HS-5 (cell line): ENCODE measurements at places on chromosomes 11 and 22.

DNA sequence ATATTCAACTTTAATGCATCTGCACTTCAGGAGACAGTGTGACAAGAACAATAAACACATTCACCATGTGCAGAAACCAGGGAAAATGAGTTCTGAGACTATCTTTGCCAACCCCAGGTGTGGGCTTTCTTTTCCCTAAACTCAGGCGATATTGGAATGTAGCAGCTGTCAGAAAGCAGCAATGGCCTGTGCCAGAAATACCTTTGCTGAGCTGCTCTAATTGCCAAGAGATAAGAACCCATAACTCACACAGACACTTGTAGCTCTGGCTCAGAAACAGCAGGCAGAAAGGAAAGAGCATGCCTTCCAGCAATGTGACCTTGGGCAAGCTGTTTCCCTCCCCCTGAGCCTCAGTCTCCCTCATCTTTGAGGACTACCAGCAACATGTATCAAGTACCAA, 77.6 kb downstream of the PLEKHA7 start:
- no peak for DNase-seq

DNA sequence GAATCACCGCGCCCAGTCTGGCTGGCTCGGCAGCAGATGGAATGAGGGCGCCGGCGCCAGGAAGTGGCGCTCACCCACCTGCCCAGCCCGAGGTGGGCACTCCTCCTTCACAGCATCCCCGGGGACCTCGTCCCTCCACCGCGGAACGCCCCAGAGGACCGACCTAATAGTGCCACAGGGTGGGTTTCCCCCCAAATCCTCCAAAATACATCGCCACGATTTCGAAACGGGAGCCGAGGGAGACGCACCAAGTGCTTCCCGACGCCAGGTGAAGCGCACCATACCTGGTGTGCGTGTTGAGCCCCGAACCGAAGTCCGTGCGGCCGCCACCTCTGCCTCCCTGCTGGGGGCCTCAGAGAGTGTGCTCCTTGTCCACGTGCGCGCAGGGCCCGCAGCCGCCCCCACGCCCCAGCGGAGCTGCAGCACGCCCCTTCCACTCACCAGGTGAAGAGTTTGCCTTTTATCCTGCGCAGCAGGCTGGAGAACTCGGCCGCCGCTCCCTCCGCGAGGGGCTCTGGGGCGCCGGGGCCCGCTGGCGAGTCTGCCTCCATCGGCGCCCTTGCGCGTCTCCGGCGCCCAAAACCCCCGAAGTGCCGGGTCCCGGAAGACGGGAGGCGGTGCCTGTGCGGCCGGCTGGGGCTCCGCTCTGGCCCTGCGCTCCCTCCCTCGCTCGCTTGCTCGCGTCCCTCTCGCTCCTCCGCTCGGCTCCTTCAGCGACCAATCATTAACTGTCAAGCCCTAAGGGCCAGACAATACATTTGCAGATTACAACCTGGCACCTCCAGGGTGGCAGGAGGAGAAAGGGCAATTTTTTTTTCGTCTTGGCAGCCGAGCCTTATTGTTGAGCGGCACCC, at the start of gene SLC35F2:
Gene SLC35F2 (minus strand): TSS at position 571 of the 854 bp plus-strand sequence. CDS start 20 bp downstream, at position 551.
- DNase-seq = no peak

DNA sequence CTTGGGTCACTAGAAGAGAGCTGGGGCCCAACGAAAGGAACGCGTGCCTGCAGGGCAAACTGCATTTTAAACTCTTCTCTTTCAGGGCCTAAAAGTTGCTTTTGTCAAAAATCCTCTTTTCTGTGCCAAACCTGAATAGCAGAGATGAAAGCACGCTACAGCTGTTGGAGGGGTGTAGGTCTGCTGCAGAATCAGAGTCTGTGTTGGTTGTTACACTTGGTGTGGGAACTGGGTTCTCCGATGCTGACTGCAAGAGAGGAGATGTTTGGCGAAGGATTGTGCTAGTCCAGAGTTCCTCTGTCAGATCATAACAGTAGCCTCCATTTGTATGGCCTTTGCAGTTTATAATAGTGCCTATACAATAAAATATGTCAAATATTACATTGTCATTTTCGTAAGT, 41.8 kb downstream of the BARX2 start:
- DNase-seq = no peak

DNA sequence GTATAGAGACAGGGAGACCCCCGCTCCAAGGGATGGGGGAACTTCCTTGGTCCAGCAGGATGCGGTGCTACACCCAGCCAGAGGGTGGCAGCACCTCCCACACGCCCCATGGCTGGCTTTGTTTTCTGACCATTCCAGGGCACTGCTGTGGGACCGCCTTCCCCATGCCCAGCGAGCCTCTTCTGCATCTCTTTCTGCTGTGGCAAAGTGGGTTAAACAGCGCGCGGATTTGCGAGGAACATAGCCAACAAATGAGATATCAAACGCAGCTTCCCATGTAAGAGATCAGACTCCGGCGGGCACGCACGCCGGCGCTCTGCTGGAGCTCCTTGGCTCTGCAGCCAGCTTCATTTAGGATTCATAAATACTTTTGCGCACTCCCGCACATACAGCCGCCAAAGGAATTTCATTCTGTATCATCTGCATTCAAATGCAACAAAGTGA, 485.8 kb upstream of the CADM1 start:
- no peak for DNase-seq

DNA sequence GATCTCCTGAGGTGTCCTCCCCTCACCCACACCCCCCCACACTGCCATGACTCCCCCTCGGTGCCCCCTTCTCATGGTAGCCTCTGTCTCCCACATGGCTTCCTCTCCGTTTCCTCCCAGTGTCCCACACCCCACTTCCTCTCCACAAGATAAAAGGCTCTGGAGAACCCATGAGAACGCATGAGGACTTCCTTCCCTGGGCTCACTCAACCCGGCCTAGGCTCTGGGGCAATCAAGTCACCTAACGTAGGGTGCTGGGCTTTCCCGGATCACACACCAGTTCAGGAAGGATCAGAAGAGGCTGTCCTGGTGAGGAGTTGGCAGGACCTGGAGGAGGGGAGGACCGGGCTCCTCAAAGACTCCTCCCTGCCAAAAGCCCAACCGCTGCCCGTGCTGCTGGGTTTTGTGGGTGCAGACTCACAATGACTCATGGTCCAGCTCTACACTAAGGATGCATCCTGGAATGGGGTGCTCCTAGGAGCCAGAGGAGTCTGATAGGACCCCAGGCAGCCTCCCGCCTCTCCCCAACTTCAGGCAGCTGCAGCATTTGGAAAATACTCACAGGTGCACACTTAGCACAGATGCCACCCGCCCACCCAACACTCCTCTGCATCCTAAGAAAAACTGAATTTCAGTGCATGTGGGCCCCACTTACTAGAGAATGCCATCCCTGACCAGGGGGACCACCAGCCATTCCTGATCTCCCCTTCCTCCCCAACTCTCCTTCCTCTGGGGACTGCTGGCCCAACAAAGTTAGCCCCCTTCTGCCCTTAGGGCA, 21.0 kb downstream of the SLC22A12 start:
- DNase-seq = no peak

GRCh38 chr11:46346886-46347636, at the start of gene DGKZ:
TSS of gene DGKZ (plus strand) at chr11:46347463. CDS start at chr11:46347660, 197 bp downstream.
- DNase-seq = no peak

- no peak for DNase-seq
Measured at GRCh38 chr11:78914503-78914902, 339.8 kb upstream of the NARS2 start.

DNA sequence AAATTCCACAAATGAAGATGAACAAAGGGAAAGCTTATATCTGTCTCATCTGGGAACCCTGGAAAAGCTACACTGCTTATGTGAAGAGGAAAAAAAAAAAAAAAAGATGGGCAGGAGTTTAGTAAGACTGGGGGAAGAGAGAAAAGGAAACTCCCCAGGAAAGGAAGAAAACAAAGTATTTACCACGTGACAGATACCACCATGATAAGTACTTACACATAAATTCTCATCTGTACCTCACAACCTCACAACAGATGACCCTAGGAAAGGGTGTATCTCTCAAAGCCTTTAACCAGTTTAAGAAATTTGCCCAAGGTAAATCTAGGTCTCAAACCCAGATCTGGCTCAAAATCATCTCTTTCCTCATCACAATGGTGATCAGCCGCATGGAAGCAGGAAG, 77.1 kb downstream of the GAB2 start:
- no peak for DNase-seq

DNA sequence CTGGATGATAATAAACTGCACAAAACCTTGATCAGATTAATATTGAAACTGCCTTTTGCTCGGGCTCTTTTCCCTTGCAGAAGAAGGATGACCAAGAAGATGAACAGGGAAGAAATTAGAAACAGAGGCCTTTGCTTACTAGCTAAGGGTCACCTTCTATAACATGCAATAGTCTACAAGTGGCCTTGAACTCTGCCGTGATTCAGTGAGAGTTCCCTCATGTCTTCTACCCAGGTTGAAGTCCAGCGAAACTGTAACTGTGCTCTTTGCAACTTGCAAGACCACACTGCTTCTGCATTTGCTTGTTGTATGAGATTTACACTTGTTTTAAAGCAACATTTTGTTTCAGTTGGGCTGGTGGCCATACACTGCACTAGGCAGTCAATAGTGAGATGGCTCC, 108.4 kb downstream of the IGLL1 start:
- no peak for DNase-seq

DNA sequence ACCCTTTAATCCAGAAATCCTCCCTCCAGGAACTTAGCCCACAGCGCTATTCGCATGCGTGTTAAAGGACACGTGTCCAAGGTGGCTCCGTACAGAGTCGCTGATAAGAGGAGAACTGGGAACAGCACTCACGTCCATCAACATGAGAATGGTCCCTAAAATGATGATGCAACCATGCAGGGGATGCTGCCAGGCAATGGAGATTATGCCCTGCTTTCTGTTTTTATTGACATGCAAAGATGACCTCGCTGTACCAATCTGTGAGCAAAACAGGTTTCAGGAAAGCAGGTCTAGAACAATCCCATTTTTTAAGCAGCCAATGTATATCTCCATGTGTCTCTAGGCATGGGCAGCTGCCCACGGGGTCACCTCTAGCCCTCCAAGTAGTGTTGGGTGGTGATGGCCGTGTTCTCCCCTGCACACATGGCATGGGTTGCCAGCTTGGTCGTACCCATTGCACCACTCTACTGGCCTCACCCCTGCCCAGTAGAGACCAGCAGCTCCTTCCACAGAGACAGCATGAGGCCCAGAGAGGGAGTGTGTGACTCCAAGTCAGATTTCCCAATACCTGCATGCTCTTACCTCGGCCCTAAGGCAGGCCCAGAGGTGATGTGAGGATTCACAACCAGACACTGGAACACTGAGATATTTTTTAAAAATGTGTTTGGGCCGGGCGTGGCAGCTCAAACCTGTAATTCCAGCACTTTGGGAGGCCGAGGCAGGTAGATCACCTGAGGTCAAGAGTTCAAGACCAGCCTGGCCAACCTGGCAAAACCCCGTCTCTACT, 68.3 kb upstream of the LINC01488 start:
- no peak for DNase-seq

DNA sequence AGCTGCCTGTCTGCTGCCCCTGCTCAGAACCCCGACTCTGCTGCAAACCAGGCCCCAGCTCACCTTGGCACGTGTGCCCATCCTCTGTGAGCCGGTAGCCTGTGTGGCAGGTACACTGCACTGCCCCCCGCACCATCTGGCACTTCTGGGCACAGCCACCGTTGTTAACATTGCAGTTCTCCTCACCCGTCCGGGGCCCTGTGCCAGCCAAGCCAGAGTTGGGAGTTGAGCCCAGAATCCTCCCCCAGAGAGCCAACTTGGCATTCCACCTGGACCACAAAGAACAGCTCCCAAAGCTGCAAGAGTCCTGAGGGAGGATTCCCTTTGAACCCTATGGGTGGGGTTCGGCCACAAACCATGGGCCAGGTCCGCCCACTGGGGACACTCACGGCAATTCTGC, 22.5 kb downstream of the LRP4 start:
- DNase-seq = no peak

- no peak for DNase-seq
Measured at GRCh38 chr11:34827228-34827627, 89.0 kb downstream of the APIP start.

- no peak for DNase-seq
Measured at GRCh38 chr22:47162865-47163264, 400.4 kb downstream of the TBC1D22A start.

GRCh38 chr22:24834845-24835570, 29.0 kb downstream of the SGSM1 start:
- DNase-seq = no peak

DNA sequence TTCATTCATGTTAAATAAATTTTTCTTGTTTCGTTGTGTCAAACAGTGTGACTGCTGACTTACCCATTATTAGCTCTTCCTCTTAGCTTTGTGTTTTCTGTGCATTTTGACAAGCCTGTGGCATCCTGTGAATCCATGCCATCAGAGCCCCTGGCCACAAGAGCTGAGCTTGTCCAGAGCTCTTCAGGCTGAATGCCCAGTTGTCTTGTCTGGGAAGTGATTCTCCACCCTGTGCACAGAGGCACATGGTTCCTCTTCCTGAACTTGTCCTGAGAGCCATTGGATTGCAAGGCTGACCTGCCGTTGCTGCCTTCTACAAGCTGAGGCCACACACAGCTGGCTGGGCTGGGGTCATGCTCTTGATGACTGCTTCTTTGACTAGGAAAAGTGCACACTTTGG, 64.1 kb downstream of the PPP6R3 start:
- no peak for DNase-seq

DNA sequence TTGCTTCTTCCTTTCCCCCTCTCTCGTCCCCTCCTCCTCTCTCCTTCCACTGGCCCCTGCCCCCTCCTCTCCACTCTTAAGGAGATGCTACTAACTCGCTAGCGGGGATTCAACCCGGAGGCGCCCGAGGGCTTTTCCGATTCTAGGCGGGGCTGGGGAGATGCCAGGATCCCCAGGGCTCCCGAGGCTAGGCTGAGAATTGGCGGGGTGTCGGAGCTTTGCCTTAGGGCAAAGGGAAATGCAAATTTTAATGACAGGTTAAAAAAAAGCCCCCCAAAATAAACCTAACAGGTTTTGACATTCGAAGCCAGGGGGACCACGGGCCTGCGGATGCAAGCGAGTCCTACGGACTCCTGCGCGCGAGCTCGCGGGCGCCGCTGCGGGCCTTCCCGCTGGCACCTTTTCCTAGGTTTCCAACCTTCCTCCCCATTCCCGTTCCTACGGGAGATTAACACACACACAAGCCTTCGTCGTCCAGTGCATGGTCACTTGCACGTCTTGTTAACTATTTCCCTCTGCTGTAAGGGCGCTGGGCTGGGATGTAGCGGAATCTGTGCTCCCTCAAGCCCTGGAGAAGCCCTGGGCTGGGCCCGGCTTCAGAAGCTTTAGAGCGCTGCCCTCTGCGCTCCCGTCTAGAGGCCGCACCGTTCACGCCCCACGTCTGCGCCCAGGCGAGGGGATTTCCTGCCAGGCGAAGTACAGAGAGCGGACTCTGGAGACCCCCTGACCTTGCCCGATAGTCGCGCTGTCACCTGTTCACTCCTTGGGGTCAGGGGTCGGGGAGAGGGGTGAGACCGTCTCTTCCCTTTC, 729 bp upstream of the ALX4 start:
- no peak for DNase-seq

GRCh38 chr11:9688716-9689511, 25.0 kb downstream of the SWAP70 start:
- DNase-seq = peak; percentile 63
